ENCODE measurements at places on chromosomes 2 and 18.

- no peak for DNase-seq
These were observed 846.4 kb downstream of the DCDC2C start for GRCh38 chr2:4549666-4550210.

GRCh38 chr2:14891546-14891945 lies 259.0 kb downstream of the LRATD1 start:
- DNase-seq, result no peak

GRCh38 chr2:151523850-151524249 lies 114.1 kb downstream of the RIF1 start:
- no peak for DNase-seq

DNA sequence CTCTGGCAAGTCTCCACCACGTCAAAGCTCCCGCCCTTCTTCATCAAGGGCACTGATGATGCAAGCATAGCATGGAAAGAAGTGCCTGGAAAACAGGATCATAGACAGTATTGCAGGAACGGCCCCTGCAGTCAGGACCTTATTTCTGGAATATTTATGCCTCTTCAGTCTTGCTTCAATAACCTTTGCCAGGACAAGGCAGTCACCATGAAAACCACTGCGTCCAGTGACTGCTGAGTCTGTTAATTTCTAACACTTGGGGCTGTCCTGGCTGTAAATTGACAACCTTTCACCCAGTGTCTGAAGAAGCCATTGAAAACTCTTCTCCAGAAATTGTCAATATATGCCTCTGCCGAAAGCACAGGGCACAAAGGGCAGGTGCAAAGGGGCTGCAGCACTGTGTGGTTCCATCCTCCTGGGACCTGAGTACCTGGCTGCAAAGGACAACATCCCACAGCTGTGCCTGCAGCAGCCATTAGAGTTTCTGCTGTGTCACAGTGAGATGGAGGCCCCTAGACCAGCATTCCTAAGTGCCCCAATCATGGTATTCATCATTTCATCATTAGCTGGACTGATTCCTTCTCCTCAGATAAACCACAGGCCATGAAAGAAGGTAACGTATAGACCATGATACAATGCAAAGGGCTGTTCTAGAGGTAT lies 819.6 kb downstream of the RNF144A start:
- no peak for DNase-seq

DNA sequence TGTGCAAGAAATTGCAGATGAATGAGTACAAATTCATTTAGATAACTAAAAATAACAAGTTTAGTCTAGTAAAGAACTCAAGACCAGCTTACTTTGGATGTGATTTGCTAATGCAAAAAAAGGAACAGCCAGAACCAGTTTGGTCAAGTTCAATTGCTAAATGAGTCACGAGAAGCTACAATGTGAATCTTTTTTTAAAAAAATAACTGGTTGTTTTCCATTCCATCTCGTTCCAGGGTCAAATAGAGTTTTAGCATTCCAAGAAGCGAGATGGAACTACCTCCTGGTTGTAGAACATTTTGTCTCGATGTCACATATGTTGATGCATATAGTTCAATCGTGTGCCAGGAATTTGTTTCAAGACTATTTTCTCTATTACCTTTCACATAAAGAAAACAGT lies 65.0 kb upstream of the IKZF2 start:
- DNase-seq, result no peak

DNA sequence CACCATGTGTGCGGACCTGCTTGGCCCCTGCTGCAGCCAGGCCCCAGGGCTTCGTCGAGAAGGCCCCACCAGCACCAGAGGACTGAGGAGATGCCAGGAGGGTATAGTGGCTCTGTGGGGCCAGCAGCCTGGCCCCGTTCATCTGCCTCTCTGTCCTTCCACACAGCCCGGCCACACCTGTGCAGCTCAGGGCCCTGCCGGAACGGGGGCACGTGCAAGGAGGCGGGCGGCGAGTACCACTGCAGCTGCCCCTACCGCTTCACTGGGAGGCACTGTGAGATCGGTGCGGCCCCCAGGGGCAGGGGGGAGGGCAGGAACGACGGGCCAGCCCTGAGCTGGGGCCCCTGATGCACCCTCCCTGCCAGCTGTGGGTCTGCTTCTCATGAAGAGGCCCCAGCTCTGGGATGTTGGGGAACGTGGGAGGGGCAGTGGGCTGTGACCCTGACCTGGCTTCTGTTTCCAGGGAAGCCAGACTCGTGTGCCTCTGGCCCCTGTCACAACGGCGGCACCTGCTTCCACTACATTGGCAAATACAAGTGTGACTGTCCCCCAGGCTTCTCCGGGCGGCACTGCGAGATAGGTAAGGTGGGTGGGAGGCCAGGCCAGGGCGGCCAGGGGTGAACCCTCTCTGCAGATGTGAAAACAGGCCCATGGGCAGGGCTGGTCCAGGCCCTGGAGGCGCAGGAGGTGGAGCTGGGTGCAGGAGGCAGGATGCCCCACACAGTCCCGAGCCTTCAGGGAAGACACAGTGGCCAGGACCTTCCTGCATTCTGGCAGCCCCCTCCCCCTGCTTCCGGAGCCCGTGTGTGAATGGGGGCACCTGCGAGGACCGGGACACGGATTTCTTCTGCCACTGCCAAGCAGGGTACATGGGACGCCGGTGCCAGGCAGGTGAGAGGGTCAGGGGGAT lies 50.3 kb downstream of the MTERF4 start:
- DNase-seq, result no peak

DNA sequence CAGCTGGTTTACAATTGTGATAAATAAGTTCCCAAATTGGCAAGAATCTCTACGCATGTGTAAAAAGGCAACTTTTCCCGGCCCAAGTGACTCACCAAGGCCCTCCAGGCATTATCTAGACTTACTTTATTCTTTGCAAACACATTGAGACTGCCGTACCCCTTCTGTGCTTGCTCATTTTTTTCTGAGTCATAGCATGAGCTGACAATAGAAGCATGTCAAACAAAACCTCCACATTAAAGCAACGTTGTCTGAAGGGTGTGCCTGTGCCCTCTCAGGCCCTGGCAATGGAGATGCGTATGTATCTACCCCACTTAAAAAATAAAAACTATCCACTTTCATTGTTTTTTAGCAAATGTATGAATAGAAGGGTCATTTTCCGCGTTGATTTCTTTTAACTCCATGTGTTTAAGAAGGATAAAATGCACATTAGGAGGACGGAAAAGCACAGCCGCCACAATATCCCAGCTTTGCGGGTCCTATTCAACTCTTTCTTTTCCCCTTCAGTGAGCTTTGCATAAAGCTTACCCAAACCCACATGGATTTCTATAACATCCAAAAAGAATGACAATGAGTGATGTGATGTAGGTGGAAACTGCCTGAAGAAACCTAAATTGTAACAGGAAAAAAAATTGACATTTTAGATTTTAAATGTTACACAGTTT lies 298.2 kb downstream of the CDCA7 start:
- no peak for DNase-seq

GRCh38 chr2:217429981-217430500 lies 570.2 kb upstream of the TNP1 start:
- no peak for DNase-seq

- DNase-seq, result no peak
These were observed 30.9 kb upstream of the IL37 start for GRCh38 chr2:112880091-112880531.

GRCh38 chr18:74840492-74841167 lies 243.0 kb downstream of the ZNF407 start:
- no peak for DNase-seq

DNA sequence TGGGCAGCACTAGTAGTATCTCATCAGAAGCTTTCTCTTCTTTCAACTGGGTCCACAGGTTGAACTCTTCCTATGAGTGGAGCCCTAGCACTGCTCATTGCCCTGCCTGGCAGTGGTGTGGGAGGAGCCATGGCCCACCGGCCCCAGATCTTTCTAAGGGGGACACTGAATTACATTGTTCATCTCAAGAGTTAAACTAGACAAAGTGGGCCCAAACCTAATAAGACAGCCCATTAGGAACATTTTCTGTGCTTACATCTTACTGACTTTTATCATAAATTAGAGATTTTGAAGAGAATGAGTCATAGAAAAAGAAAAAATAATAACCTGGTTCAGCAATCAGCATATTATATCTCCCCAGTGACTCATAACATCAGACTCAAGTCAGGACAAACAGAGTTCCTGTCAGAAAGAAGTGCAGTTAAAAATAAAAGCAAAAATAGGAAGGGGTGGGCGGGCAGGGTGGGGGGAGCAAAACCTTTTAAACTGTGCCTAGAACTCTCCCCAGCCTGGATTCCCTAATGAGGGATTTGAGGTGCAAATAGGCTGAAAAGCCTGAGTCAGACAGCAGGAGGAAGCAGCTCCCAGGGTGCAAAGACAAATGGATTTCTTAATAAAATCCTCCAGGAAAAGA lies 161.6 kb upstream of the TRIB2 start:
- peak; percentile 14 for DNase-seq

- DNase-seq, result no peak
These were observed 10.9 kb downstream of the CLASP1 start for GRCh38 chr2:121638333-121638732.

GRCh38 chr2:211709389-211709788 lies 829.2 kb downstream of the ERBB4 start:
- DNase-seq, result no peak

GRCh38 chr2:165902934-165903333 lies 50.6 kb downstream of the TTC21B start:
- DNase-seq, result no peak

GRCh38 chr18:57959278-57959677 lies 84.7 kb upstream of the NEDD4L start:
- DNase-seq, result no peak

DNA sequence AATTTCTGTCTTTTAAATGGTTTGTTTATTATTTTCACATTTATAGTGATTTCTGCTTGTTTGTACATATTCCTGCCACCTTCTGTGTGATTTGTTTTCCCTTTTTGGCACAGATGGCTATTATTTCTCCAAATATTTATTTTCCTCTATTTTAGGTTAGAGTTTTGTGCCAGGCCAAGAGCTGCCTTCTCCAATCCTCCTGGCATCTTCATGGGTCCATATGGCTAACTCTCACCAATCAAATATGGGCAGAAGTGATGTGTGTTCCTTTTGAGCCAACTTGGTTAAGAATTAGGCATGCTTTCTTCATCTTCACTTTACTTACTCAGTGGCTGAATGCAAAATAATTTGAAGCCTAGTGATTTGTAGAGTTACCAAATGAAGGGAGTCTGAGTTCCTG lies 697.1 kb upstream of the CELF4 start:
- DNase-seq, result no peak

DNA sequence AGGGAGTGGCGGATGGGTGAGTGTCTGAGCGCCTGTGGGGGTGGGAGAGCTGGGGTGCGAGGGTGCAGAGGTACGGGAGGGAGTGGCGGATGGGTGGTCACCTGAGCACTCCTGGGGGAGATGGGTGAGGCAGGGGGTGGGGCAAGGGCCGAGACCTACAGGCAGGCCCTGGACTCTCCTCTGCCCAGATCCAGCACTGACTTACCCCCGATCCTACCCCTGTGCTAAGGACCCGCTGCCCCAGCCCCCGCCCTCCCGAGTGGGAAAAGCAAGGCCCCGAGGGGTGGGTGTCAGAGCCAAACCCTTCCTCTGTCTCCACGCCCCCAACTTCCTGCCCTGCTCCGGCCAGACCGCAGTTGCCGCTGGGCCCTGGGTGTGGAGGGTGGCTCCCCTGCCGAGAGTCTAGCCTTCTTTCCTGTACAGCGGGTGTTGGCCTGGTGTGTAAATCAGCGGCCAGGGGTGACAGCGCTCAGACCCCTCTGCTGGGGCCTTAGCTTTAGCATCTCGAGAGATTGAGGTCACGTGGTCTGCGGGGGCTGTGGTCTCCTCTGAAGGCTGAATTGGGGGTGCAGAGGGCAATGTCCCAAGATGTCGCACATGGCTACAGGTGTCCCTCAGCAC lies 12.5 kb downstream of the BOK start:
- no peak for DNase-seq

DNA sequence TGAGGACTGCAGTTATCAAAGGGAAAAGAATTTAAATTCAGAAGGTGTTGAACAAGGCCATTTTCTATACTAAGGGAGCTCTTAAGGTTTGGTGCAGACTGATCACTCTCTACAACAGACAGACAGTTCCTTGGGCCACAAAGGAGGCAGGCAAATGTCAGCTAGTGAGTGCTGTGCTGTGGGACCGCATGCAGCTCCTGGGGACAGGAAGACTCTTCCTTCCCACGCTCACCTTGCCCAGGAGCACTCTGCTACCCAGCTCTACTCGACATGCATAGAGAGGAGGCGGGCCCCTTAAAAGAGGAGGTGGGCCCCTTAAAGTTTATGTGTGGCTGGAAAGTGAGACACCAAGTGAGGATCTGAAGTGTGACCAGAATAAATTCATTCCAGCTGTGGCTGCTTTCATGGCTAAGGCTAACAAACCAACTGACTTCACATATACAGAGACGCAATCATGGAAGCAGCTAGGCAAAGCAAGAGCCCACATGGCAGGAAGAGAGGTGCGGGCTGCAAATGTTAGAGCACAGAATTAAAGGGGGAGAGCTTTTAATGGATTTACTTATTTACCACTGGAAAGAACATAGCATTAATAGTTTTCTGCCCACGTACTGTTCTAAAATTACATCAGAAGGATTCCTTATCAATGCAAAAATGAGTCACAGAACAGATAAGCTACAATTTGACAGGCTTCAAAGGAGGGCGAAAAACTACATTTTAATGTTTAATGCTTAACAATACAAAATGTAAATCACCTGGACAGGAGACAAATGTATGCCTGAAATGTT lies 101.4 kb upstream of the RNU4ATAC start:
- no peak for DNase-seq

DNA sequence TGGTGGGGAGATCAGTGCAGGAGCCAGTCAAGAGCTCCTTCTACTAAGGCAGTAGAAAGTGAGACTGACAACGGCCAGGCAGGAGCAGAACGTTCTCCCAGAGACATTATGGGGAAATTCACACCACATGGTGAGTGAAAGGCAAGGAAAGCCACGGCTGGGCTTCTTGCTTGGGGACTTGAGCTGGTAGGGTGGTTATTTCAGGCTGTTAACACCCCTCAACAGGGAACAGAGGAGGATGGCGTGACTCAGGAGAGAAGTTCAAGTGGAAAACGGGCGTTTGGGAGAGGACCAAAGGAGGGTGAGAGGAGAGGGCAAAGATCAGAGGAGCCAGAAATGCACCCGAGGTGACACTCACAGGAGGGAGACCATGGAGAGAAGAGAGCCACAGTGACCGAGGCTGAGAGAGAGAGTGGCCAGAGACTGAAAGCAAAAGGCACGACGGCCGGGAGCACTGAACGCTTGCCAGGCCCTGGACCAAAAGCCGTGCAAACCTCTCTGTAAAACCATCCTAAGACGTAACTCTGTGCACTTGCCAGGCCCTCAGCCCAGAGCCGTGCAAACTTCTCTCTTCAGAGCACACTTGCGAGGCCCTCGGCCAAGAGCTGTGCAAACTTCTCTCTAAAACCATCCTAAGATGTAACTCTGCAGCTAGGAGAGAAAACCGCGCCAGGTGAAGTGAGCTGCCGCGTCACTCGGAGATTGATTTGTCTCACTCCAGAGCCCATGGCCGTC lies 7.7 kb downstream of the TPO start:
- DNase-seq, result no peak

- no peak for DNase-seq
These were observed 47.6 kb upstream of the PTH2R start for GRCh38 chr2:208358758-208359631.
